ENCODE measurements at places on chromosomes 3 and 15.

- DNase-seq, result no peak
Measured at GRCh38 chr3:79041621-79042020, 726.2 kb downstream of the ROBO1 start.

DNA sequence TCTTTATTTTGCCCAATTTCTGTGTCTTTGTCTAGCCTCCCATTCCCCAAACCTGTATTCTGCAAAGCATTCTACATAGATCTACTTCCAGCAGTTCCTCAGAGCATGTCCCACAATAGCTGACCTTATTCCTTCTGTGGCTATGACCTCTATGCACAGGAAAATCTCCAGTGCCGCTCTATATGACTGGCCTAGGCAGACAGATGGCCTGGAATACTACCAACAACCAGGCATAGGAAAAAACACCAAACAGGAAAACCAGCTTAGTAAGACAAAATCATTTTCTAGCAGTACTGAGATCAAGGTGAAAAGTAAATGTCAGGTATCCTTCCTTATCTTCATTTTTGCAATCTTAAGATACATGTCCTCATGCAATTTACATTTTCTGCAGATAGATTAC is 1115.0 kb downstream of the IGSF11 start:
- DNase-seq, result no peak

DNA sequence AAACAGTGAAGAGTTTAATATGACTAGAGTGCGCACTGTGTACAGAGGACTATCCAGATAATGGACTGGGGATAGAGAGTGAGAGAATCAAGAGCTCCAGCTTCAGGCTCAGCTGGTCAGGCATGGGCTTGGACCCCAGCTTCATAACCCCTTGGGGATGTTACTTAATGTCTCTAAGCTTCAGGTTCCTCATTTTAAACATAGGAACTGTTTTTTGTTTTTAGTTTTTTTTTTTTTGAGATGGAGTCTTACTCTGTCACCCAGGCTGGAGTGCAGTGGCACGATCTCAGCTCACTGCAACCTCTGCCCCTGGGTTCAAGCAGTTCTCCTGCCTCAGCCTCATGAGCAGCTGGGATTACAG is 9.9 kb upstream of the BRPF1 start:
- no peak for DNase-seq

DNA sequence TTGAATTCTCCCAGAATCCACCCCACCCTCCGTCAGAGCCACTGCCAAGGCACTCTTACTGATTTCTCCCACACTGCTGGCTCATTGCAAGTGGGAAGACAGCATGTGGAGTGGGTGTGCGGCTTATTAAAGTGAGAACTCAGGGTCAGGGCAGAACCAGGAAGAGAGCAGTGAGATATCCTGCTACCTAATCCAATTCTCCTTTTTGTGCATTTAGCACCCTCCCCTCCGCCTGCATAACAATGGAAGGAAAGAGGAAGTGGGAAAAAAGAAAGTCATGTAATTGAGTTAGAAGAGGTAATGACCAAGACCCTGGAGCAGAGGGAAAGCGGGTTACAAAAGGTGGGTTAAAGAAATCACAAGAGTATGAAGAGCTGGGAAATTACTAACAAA is 27.8 kb upstream of the PIK3CB start:
- DNase-seq, result no peak

- DNase-seq, result peak; percentile 62
Measured at GRCh38 chr15:68817304-68818065, 3.2 kb downstream of the ANP32A start.

All from activated CD4-positive, alpha-beta T cell treated with anti-CD3 and anti-CD28 coated beads, Interleukin-2, amount 50 U/mL, for 24 hours (primary cell).